Activated CD4-positive, alpha-beta T cell treated with anti-CD3 and anti-CD28 coated beads, Interleukin-2, Interleukin-6, amounts not matched to agents 100 ng/mL and 50 ng/mL, durations not matched to agents 16 hours and 8 hours (primary cell): ENCODE measurements at places on chromosomes 2 and 18.

GRCh38 chr2:174662459-174662858 is 64.9 kb upstream of the WIPF1 start:
- no peak for DNase-seq

GRCh38 chr2:105104208-105104731 is 66.4 kb downstream of the MRPS9 start:
- DNase-seq: no peak

GRCh38 chr18:1392046-1392445 is 487.4 kb downstream of the ADCYAP1 start:
- DNase-seq: no peak

DNA sequence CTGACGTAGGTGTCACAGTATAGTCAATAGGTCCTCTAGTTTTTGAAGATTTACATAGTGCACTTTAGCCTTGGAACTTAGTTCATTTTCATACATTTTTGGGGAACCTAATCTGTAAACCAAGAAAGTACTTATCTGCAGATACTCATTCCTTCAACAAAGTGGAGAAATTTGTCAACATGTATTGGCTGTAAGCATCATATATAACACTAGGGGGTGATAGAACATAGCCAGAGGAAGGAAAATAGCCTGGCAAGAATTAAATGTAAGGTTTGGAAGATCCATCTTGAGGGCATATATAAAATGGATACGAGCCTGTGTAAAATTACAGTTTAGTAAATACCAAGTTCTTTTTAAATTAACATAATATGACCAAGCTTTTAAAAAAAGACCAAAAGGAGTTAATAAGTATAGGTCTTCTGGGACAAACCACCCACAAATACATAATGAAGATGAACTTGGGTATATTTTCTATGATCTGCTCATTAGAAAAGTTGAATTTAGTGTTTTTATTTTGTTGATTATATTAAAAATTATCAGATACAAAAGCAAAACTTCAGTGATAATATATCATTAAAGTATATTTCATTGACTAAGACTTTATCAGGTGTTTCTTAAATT is 18.2 kb downstream of the RPL37A start:
- no peak for DNase-seq

GRCh38 chr2:152584301-152584700 is 133.0 kb downstream of the PRPF40A start:
- DNase-seq: no peak

GRCh38 chr2:189267925-189268579 is 88.5 kb upstream of the COL5A2 start:
- DNase-seq: no peak

GRCh38 chr2:234606896-234607295 is 110.0 kb upstream of the ARL4C start:
- DNase-seq: no peak

DNA sequence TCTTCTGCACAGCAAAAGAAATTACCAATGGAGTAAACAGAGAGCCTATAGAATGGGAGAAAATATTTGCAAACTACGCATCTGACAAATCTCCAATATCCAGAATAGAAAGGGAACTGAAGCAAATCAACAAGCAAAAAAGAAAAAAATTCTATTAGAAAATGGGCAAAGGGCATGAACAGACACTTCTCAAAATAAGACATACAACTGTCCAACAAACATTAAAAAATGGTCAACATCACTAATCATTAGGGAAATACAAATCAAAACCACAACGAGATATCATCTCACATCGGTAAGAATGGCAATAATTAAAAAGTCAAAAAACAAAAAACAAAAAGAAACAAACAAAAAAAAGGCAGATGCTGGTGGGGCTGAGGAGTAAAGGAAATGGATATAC is 356.4 kb downstream of the ADCYAP1 start:
- no peak for DNase-seq

DNA sequence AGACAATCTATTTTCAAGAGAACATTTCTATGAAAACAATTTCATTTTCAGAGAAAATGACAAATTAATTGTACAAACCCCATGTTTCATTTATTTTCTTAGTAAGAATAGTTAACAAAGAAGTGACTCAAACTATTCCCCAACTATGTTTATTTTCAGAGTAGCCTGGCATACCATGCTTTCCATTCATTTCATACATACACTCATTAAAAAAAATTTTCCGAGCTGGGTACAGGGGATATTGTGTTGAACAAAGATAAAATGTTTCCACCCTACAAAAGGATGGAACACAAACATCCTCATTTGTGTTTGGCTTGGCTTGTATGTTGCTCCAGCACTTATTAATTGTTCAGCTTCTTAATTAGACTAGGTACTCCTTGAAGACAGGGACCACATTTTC is 331.4 kb downstream of the EXOC6B start:
- no peak for DNase-seq

- no peak for DNase-seq
Observed at GRCh38 chr2:21694079-21694878, 570.5 kb downstream of the TDRD15 start.

DNA sequence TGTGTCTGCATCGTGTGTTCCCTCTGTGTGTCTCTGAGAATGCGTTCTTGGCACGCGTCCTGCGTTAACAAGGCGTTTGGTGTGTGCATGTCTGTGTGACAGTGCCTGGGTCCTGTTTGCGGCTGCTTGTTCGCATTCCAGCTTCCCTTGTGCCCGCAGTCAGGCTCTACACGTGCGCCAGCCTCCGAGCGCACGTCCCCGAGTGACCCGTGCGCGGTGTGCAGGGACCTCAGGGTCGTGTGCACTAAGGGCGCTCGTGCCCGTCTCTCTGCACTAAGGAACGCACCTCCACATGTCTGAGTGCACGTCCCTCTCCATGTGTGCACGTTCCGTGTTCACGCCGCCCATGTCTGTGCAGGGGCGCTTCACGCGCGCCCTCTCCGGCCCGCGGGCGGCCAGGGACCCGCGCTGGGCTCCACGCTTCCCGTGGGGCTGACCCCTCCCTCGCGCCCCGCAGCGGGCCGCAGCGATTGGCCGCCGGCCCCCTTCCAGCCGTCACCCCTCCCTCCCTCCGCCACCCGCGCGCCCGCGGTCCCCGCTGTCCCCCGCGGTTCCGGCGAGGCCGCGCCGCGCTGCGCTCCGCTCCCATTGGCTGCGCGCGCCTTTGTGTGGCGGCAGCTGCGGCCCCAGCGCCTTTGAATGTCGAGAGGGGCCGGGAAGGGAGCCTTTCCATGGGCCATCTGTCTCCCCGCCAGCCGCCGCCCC is 229.4 kb downstream of the HAUS1 start:
- no peak for DNase-seq

DNA sequence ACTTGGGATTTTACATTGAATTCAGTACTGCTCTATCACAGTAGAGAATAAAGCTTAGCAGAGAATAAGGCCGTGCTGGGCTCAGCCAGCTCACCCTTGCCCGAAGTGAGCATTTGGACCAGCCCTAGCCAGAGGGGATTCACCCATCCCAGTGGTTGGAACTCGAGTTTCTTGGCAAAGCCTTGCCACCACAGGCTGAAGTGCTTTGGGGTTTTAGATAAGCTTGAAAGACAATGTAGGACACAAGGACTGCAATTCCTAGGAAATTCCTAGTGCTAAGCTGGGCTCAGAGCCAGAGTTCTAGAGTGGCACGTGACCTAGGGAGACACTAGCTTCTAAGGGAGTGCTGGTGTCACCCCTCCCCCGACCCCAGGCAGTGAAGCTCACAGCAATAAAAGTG is 28.0 kb downstream of the SERPINB11 start:
- no peak for DNase-seq

- no peak for DNase-seq
Observed at GRCh38 chr2:198571393-198571792, 767.0 kb downstream of the PLCL1 start.

- DNase-seq: no peak
Observed at GRCh38 chr2:158239271-158239670, 137.6 kb downstream of the UPP2 start.

- DNase-seq: no peak
Observed at GRCh38 chr2:97741686-97742085, 28.3 kb downstream of the ZAP70 start.

GRCh38 chr18:33706391-33706790 is 128.4 kb downstream of the ASXL3 start:
- DNase-seq: no peak

- DNase-seq: peak; percentile 27
Observed at GRCh38 chr2:28818053-28818452, 7.4 kb downstream of the SPDYA start.

GRCh38 chr2:150047620-150048222 is 439.7 kb downstream of the RND3 start:
- DNase-seq: no peak

DNA sequence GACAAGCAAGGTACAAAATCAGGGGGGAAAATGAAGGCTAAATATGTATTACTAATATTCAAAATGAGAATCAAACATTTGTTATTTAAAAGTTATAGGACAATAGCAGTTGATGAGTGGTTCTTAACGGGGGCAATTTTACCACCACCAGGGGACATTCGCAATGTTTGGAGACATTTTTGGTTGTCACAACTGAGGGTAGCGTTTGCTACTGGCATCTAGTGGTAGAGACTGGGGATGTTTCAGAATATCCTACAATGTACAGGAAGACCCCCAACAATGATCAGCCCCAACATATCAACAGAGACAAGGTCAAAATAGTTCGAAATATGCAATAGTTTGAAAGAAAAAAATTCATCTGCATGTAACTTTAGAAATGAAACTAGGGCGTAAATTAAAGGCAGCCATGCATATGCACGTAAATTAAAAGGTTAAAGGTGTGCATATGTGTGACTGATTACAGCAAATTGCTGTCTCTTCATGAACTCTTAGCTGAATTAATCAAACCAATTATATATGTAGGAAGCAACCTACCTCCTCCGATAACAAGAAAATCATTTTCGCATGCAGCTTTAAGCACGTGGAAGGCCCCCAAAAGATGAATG is 61.2 kb upstream of the CUL3 start:
- peak; percentile 29 for DNase-seq

DNA sequence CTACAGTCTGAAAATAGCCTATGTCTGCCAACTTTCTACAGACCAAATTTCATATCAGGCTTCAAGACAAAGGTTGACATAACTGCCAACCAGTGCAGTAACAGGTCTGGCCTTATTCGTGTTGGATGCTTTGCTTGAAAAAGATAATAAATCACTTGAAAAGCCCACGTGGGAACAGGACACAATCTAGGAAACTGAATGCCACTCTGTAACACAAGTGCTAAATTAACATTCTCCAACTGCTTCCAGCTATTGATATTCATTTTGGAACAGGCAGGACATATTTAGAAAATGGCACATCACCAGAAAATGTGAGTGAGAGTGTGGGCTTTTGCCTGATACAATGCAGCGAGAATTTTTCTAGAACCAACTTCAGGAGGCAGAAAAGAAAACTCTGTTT is 165.9 kb upstream of the CCDC150 start:
- no peak for DNase-seq

DNA sequence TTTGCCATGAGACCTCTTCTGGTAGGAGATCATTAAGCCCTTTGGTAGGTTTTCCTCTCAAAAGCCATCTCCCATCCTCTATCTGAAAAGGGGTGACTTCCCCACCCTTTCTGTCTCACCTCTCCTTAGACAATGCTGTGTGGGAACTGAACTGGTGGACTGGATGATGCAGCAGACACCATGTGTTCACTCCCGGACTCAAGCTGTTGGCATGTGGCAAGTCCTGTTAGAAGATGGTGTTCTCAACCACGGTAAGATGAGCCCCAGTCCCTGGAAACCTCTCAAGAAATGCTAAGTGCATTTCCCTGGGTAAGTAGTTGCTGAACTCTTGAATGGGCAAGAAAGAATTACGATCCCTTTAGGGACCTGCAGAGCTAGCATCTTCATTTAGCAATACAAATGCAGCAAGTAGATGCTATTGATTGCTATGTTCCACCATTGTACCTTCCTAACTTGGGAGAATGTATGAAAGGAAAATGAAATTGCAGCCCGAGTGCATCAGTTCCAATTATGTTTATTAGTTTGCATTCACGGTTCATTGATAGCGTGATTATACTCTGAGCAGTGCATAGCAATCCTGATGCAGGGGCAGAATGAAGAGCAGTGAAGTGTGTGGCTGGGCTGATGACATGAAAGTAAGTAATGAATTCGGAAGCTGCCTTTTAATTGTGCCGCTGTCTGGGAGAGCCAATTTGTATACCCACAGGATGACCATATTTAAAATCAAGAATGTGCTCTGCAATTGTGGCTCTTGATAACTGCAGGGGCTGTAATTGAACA is 110.0 kb upstream of the MAP3K20 start:
- no peak for DNase-seq

DNA sequence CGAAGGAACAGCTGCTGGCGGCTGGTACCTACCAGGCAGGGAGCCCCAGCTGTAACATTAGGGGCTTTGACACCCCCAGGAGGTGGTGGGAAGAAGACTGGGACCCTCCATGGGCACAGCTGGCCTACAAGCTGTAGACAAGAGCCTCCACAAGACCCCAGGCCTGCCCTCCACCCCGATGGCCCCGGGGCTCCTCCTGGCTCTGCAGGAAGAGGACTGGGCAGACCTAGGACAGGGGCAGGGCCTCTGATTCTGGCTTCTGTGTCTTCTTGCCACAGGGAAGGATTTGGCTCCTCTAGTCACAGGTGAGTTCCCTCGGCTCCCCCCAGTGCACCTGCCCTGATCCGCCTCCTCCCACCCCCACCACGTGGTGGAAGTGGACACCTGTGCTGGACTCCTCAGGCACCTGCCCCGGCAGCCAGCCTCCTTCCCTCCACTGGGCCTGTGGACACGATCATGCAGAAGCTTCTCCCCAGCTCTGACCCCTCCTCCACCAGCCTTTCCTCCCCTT is 53.4 kb upstream of the ODC1 start:
- DNase-seq: no peak

- no peak for DNase-seq
Observed at GRCh38 chr2:16686641-16687040, 21.0 kb upstream of the CYRIA start.

DNA sequence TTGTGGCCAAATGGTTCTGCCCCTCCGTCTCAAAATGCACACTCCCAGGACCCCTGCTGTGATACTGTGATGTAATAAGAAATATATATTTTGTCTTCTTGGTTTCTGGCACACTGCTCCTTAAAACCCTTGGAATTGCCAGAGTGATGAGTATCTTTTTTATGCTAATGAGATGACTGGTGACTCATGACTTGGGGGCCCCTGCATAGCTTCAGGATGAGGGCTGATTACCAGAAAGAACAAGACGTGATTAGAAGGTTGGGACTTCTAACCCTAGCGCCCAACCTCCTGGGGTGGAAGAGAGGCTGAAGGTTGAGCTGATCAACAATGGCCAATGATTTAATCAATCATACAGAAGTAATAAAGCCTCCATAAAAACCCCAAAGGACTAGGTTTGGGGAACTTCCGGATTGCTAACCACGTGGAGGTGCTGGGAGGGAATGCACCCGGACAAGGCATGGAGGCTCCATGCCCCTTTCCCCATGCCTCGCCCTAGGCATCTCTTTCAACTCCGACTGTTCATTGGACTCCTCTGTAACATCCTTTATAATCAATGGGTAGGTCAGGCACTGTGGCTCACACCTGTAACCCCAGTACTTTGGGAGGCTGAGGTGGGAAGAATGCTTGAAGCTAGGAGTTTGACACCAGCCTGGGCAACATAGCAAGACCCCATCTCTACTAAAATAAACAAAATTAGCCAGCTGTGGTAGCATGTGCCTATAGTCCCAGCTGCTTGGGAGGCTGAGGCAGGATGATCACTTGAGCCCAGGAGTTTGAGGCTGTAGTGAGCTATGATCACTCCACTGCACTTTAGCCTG is 89.1 kb downstream of the HS1BP3 start:
- DNase-seq: no peak

GRCh38 chr18:61893309-61893970 is 633 bp upstream of the RNF152 start:
- peak; percentile 16 for DNase-seq

- no peak for DNase-seq
Observed at GRCh38 chr2:69465513-69466456, 28.6 kb upstream of the NFU1 start.
